CD4-positive, CD25-positive, alpha-beta regulatory T cell (primary cell): ENCODE measurements at places on chromosomes 13 and 19. TPM values are rescaled to one million over a fixed set of nuclear protein-coding genes. Genes with fewer than 3 reads are reported as not detected.

Gene PABPC3
- 0.22 TPM for total RNA-seq

Gene MYO16
- 0.74 TPM for total RNA-seq

Gene ZNF433
- total RNA-seq = 0.49 TPM

- no peak overlapping the region for H3K4me3 ChIP-seq
- H3K4me1 ChIP-seq = no peaks in the 10 kb centered on the region
- no peak for DNase-seq
- no peaks in the 10 kb centered on the region for H3K36me3 ChIP-seq
- H3K27ac ChIP-seq = no peak overlapping the region
Measured at GRCh38 chr13:38135592-38135991, 214.1 kb upstream of the UFM1 start.

DNA sequence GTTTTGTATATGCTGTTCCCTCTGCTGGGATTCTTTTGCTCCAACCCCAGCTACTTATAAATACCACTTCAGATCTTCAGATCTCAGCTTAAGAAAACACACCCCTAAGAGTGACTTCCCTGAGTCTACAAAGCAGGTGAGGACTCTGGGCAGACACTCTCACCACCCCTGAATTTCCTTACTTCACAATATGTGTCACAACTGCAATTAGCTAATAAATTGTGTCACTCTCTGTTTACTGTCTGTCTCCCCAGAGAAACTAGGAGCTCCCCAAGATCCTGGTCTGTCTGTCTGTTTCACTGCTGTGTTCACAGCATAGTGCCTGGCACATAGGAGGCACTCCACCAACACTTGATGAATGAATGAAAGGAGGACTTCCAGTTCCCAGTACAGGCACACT lies 14.4 kb downstream of the CEBPA start:
- peaks cover 10% of the 10 kb centered on the region for H3K4me1 ChIP-seq
- no peak for DNase-seq
- H3K27me3 ChIP-seq = no peaks in the 10 kb centered on the region
- no peak overlapping the region for H3K4me3 ChIP-seq

GRCh38 chr19:45615795-45616703 lies 14.0 kb upstream of the GPR4 start:
- no peaks in the 10 kb centered on the region for H3K27me3 ChIP-seq
- peaks cover 61% of the 10 kb centered on the region for H3K36me3 ChIP-seq
- no peaks in the 10 kb centered on the region for H3K4me1 ChIP-seq
- DNase-seq = peak; percentile 69
- no peak overlapping the region for H3K4me3 ChIP-seq

DNA sequence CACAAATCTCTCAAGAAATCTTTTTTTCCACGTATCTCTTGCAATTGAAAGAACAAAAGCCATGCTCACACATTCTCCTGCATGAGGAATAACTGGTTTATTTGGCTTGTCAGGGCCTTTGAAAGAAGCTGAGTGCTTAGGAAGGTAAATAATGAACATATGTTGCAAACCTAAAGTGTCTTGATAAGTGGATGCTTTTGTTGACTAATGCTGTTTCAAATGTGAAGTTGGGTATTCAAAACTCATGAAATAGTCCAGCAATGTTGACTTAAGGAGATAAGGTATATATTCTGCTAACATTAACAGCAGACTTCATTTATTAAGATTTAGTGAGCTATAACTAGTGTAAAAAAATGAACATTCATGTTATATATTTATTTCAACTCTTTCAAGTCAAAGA lies 1792.7 kb upstream of the MIR17HG start:
- H3K4me1 ChIP-seq = no peaks in the 10 kb centered on the region
- no peak overlapping the region for H3K27ac ChIP-seq
- H3K4me3 ChIP-seq = no peak overlapping the region
